ENCODE measurements at places on chromosomes 1 and 21. TPM values are rescaled to one million over a fixed set of nuclear protein-coding genes. Genes with fewer than 3 reads are reported as not detected.

The PLCH2 gene
- total RNA-seq: 1.8 TPM

The MNDA gene
- 18.7 TPM for total RNA-seq

The MAP1LC3C gene
- 1.9 TPM for total RNA-seq

The FCAMR gene
- 6.0 TPM for total RNA-seq

The SYT2 gene
- total RNA-seq: 1.3 TPM

The LRRC71 gene
- total RNA-seq: 0.35 TPM

The NEGR1 gene
- total RNA-seq: 4.1 TPM

The ADORA1 gene
- total RNA-seq: 4.9 TPM

The KIF21B gene
- 3.2 TPM for total RNA-seq

The RBM11 gene
- 2.7 TPM for total RNA-seq

The CLCA1 gene
- not detected for total RNA-seq

The OR2M3 gene
- total RNA-seq: not detected

The ETV3 gene
- total RNA-seq: 20.6 TPM

The RNF186 gene
- total RNA-seq: 0.18 TPM

The PROX1 gene
- total RNA-seq: 8.2 TPM

The NTMT2 gene
- not detected for total RNA-seq

All from metanephros (tissue), 2 donors.